ENCODE measurements at places on chromosomes 1 and 21.

DNA sequence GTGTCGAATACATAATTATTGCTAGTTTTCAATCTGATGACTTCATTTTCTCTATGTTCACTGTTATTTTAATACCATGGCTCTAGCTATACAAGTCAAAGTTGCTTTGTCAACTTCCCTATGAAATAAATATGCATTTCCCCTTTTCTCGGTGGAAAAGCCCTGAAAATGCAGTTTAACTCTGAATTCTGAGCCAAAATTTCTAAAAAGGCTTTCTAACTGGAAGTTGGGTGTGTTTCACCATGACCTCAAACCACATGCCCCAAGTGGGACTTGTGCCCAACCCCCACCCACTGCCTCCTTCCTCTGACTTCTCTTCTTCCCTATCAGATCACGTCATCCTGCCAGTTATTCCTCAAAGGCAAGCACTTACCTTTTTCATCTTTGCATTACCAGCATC, 8.9 kb downstream of the MKNK1 start:
- DNase-seq = peak; percentile 56

GRCh38 chr21:28916150-28916893, 76.4 kb downstream of the LTN1 start:
- DNase-seq = no peak

DNA sequence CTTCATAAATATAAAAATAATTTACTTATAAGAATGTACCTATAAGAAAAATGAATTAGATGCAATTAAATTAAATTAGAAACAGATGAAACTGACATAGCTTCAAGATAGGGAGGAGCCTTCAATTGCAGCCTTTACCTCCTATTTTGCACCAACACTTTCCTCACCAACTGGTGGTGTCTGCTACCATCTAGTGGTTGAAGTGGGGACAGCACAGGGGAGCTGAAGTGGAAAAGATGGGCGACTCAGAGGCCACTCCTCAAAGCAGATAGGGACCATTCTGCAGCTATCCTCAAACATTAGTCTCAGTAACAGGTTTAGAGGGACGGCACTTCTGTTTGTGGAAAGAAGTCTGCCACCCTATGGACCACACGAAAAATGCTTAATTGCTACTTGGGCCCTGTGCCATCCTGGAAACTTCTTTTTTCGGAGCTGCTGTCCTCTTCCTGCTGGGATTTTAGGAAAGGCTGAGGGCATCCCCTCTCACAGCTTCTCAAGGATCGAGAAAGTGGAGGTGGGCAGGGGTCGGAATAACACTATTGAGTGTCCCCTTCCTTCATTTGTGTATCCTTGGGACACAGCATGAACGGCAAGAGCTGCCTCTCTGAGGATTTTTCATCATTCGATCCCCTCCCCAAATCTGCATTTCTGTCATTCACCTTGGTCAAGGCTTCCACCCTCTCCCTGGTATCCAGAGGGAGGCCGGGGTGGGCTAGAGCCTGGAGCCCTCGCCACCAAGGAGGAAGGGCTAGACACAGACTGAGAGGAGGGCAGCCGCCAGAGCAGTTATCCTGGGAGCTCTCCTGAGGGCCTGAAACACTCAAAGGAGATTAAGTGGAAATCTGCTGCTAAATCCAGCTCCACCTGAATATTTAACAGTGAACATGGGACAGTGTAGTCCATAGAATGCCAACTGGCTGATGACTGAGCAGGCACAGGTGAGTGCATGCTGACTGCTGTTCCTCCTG, 9.6 kb downstream of the PROK1 start:
- peak; percentile 78 for DNase-seq

DNA sequence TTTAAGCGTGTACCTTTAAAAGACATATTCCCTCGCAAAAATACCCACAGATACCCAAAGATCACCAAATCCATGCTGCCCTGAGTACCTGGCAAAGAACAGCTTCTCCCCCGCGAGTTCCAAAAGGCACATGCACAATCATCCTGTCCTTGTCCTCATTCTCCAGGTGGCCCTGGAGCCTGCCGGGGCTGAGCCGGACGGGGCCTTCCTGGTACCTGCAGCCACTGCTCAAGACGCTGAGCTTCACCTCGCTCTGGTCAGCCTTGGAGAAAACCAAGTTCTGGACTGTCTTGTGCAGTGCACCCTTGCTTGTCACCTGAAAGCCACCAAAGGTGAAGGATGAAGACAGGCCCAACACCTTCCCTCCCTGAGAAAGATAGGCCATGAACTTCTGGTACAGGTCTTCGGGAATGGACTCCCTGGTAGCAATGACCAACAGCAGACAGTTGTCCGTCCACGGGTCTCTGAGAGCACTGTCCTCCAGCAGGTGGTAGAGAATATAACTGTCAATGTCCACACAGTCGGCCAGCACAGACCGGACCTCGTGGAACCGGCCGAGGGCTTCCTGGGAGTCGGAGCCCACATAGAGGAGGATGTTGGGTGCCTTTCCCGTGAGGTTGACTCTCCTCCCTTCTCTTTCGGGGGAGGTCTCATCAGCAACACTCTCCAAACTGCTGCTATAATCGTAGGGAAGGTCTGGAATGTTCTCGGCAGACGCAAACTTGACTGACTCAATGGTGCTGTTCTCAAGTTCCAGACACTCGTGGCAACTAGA, 29.9 kb downstream of the HLCS start:
- DNase-seq = no peak

DNA sequence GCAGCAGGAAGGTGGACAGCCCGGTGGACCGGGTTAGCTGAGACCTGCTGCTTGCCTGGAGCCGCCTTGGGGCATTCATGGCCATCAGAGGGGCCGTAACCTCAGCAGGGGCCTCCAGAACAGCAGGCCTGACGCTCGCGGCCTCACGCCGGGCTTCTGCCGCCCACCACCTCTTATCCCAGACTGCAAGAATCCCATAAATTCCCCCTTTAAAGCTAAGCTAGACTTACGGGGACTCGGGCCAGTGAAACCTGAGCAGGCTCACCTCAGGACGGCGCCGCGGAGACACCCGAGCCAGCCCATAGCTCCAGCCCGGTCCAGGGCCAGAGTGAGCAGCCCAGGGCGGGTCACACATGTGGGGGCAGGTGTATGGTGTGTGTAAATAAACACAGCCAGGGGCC, 132.3 kb downstream of the GLIS1 start:
- DNase-seq = peak; percentile 11

GRCh38 chr1:4150262-4150661, 250.2 kb upstream of the C1orf174 start:
- DNase-seq = no peak

DNA sequence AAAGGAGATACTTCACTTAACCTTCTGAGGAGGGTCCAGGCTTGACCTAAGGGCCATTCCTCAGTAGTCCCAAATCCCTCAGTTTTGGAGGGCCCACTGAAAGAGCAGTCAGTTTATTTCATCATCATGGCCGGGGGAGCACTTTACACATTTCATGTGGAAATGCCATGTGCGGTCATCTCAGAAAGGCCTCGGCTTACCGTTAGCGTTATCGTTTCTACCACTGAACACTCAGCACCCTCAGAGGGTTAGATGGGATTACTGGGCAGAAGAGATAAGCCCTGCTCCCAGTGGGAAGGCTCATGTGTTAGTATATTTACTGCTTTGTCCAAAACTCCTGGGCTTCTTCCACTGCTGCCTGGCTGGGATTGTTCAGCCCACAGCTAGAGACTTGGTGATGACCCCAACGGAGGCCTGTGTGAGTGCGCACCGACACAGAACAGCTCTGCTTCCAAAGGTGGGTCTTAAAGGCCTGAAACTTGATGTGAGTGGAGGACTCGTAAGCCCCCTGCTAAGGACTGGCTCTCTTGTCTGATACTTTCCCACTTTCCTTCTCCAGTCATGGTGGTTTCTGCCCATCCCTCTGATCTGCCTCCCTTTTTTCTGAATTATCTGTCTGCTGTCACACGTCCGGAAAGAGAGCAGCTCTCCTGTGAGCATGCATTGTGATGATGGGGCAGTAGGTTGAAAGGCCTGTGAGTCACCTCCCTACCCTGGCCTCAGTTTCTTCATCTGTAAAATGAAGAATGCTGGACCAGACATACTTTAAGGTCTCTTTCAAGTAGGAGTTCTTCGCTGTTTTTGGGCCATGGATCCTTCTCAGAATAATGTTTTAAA, 284.5 kb downstream of the ASTN1 start:
- no peak for DNase-seq

- DNase-seq = no peak
Observed at GRCh38 chr1:101980974-101981373, 15.8 kb downstream of the OLFM3 start.

GRCh38 chr1:7421471-7422075, 349.5 kb upstream of the VAMP3 start:
- DNase-seq = no peak

DNA sequence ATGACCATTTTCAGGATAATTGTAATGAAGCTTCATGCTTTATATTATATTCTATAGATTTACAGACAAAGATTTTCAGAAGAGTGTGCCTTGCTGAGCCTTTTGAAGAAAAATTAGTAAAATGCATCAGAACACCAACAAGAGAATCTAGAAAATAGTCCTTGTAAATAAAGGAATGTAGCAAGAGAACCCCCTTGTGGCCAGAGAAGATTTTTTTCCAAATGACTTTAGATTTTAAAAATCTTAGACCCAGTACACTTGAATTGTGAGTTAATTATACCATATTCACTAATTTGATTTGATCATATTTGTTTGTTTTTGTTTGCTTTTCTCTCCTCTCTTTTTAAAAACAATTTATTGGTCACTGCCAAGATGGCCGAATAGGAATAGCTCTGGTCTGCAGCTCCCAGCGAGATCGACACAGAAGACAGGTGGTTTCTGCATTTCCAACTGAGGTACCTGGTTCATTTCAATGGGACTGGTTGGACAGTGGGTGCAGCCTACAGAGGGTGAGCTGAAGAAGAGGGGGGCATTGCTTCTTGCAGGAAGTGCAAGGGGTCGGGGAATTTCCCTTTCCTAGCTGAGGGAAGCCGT, 12.8 kb upstream of the IFI44L start:
- DNase-seq = no peak

GRCh38 chr1:176826265-176826664, 338.2 kb downstream of the ASTN1 start:
- no peak for DNase-seq

- DNase-seq = no peak
Observed at GRCh38 chr1:27980216-27980845, 20.6 kb downstream of the XKR8 start.

- no peak for DNase-seq
Observed at GRCh38 chr1:199101635-199102034, 462.8 kb downstream of the PTPRC start.

DNA sequence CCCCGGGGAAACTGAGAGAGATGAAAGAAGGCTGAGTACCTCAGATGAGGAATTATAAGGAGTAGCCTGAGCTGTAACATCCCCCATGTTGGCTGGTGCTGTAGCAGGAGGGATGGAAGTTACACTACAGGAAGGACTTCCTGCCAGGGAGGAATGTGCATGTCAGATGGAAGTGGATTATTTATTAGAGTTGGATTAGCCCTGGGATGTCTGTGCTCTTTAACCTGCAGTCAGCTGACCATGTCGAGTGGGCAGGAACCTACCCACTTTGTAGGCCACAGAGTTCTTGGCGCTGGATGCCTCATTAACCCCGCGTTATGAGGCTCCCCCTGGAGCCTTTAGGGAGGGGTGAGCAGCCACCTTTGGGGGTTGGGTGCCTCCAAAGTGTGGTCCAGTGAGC, 757 bp upstream of the SEMA4A start:
- DNase-seq = no peak

- DNase-seq = no peak
Observed at GRCh38 chr1:31227891-31228568, 11.7 kb downstream of the NKAIN1 start.

DNA sequence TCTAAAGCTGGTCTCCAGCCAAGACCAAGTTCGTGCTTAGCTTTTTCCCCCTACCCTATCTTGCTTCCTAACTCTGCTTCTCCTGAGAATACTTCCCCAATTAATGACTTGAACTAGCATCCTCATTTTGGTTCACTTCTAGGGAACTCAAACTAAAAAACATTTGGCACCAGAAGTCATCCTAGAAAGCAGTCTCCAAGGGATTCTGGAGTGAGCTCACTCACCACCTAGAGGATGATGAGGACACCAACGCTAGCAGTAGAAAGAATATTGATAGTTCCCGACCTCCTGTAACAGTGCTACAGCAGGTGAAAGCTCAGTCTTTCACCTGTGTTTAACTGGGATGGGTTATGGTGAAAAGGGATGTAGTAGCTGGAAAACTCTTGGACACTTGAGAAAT, 4.7 kb upstream of the PSMB2 start:
- DNase-seq = no peak

GRCh38 chr1:113073479-113073950, 517 bp downstream of the LRIG2 start:
- no peak for DNase-seq

- DNase-seq = no peak
Observed at GRCh38 chr1:152104854-152105253, 10.4 kb downstream of the TCHH start.

DNA sequence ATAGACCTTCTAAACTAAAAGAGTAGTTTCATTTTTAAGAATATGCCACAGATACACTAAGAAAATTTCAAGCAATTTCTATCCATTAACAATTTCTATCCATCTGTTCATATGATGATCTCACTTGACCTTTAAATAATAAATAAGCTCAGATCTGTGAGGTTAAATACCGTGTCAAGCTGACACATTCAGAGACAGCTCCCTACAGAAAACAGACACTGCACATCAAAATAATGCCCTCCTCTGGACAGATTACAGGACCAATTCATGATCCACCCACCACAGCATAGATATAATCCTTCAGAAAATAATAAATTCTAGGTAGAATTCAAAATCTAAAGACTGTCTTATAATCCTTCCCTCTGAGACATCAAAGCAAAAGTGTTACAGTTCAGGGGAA, 49.4 kb upstream of the SEC16B start:
- no peak for DNase-seq

DNA sequence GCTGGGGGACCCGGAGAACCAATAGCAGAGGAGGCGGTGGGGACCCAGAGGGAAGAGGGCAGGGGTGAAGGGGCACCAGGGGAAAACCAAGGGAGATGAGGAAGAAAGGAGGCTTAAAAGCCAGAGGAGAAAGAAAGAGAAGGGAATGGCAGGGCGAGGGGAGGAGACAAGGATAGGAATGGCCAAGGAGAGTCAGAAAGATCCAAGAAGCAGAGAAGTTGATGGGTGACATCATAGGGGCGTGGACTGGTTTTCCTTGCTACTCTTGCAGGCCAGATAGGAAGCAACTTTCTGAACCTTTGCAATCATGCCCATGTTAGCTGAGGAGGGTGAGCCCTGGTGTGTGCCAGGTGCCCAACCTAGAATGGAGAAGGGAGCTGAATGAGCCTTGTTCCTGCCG, 5.4 kb downstream of the NPR1 start:
- no peak for DNase-seq

DNA sequence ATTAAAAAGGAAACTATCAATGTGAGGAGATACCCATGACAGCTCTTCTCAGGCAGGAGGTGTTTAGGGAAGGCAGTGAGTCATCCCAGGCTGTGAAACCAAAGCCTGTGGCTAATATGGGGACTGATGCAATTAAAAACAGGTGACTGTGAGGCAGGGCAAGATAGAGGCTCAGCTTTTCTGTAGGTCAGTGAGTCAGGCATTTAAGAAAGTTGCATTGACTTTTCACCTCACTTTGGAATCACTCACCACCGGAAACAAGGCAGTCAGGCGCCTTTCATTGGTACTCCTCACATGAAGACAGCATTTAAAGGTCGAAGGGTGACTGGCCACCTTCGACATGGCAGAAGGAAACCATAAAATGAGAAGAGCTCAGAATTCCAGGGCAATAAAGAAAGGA, 54.5 kb downstream of the PAPPA2 start:
- DNase-seq = no peak
